ENCODE measurements at places on chromosomes 12 and 14.

- no peak for DNase-seq
Observed at GRCh38 chr12:88327276-88327675, 185.2 kb downstream of the TMTC3 start.

GRCh38 chr12:104971306-104971705 is 13.2 kb upstream of the SLC41A2 start:
- DNase-seq, result no peak

GRCh38 chr14:54186821-54187763 is 209.7 kb upstream of the CDKN3 start:
- DNase-seq, result no peak

DNA sequence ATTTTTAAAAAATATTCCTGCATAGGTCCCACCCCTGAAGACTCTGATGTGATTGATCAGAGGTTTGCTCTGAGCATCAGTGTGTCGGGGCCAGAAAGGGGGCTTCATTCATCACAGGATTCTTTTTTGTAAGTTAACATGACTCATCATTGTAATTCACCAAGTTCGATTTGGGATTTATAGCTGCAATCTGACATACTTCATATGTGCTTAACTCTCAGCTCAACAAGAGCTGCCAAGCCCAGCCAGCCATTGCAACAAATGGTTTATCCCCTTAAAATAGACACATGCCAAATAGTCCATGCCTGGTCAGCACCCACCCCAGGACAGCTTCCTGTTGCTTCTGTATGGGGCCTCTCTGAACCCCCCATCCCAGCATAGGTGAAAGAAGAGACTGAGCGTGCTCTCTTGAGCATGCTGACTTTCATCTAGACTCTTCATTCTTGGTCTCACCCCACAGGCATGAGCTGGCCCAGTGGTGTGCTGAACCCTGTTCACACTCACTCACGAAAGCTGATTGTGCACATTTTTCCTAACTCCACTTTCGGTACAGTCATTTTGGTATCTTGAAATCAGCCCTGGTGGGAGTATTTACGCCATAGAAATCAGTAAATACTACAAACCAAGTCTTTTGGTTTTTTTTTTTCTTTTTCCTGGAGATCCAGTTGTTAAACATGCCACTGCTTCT is 101.4 kb downstream of the STAB2 start:
- DNase-seq, result no peak

GRCh38 chr14:87879389-87879788 is 113.6 kb downstream of the GALC start:
- DNase-seq, result no peak

DNA sequence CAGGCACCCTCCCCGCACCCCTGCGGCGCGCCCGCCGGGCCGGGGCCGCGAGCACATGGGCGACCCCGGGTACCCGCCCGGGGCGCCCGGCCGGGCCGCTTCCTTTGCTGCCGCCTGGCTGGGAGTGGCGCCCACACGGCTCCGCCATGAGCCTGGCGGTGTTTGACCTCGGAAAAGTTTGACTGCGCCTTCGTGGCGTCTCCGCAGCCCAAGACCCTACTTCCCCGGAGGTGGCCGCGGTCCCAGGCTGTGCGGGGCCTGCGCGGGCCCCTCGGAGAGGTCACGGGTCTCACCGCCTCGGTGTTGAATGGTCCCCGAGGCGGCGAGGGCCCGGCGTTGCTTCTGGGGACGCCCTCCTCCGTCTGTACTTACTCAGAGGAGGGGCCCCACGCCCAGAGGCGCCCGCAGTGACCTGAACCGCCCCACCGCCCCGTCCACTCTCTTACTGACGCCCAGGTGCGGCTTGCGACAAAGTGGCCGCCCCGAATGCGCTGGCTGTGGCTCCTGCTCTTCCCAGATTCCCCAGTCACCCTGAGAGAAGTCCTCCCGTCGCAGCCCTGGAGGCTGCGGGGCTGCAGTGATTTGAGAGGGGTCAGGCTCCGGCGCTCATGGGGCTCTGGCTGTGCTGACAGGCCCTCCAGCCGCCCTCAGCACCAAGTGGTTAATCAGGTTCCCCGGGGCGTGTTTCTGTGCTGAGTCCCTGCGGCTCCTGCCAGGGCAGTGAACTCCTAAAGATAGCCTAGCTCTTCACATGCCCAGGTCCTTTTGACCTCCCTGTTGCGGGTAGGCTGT is 5.8 kb downstream of the KMT5A start:
- no peak for DNase-seq

GRCh38 chr12:117714203-117714602 is 254.6 kb downstream of the KSR2 start:
- no peak for DNase-seq

DNA sequence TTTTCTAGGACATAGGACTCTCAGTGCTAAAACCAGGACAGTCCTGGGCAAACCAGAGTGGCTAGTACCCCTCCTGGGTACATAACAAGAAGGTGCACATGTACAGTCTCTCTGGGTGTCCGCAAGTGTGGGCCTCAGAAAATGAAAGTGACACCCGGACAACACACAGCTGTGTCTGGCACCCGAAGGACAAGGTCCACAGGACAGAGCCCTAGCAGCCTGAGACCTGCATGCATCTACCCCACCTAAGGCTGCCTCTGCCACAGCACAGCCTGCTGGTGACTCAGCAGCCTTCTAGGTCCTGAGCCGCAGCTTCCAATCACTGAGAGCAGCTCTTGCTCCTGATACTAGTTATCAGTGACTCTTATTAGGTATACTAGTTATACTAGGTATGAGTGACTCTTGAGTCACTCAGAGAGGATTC is 784.1 kb upstream of the TBX3 start:
- no peak for DNase-seq

- DNase-seq, result no peak
Observed at GRCh38 chr12:56679883-56680575, 8.1 kb downstream of the PTGES3 start.
